Upper lobe of left lung (tissue), 6 donors: ENCODE measurements at places on chromosomes 6 and 20.
A peak's percentile ranks its signal among the peaks of the same experiment; 100 is the strongest.

DNA sequence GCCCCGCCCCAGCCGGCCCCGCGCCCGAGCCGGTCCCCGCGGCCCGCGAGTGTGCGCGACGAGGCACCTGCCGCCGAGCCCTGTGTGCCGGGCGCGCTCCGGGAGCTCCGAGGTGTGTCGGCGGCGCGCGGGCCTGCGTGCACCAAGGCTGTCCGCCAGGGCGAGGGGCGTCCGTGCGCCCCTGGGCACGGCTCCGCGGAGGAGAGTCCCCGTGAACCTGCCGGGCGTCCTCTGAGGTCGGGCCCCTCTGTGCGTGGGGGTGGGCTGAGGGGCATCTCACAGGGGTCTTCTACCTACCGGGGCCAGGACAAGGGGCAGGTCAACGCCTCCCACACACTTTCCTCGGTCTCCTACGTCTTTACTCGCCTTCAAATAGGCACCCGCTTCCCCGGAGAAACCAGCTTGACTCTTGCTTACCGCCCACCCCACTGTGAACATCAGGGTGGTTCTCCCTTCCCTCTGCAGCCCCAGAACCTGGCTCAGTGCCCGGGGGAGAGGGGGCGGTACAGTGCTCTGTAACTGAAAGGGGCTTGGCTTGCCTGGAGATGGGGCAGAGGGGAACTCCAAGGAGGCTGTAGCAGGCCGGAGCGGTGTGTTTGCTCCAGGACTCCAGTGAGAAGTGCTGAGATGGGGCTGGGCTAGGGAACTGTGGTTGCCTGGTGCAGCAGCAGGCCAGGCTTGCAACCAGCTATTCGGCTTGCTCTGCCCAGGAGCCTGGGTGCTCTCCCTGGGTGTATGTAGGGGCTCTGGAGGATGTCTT, at the start of gene SAMD10:
Gene SAMD10, minus strand, starts transcription at position 86 of the 760 bp plus-strand sequence. CDS start 175 bp downstream, outside the sequence.
- peak; percentile 92 for DNase-seq

DNA sequence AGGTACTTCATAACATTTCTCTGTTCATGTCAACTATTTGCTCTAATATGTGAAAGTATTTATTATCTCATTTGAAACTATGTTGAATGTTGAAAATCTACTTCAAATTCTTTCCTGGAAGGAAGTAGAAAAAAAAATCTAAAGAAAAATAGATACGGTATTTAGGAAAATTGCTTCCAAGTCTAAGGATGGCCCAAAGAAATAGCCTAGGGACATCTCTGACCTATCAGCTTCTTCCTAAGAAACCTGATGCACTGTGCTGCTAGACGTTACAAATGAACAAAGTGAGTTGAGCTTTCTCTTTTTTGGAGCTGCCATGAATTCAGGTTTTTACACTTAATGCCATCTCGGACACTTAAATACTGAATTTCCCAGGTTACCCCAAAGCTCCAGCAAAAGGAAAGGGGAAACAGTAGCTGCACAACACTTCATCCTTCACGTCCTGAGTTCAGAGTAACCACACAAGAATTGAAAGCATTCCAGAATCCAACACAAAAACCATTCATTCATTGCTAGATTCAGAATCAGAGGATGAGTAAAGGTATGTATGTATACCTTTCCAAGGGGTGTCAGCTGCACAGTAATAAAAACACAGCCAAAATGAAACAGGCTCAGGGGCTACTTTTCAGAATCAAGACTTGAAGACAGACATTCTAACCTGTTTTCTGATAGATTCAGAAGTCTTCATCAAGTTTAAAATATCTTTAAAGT, 7.9 kb downstream of the RMND1 start:
- DNase-seq = no peak

GRCh38 chr6:129280749-129281148, 397.8 kb downstream of the LAMA2 start:
- no peak for DNase-seq

DNA sequence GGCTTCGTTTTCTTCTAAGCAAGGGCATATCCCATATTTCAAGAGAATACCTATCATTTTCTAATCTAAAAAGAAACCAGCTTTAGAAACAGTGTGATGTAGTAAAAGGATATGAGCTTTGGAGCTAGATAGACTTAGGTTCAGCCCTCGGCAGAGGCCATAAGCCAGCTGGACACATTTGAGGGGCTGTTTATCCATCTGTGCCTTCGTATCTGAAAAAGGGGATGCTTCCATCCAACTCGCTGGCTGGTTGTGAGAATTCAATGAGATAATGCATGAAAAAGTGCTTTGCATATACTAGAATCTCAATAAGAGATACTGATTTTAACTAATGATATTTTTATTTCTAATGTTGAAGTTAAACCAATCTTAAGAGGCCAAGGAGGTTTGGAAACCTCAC, 58.0 kb downstream of the PRL start:
- DNase-seq = no peak

GRCh38 chr6:15254070-15254975, 8.5 kb downstream of the JARID2 start:
- no peak for DNase-seq

- DNase-seq = no peak
These were observed 374.1 kb upstream of the SULF2 start for GRCh38 chr20:48159145-48160008.

GRCh38 chr6:43915986-43916923, 146.2 kb downstream of the VEGFA start:
- no peak for DNase-seq

DNA sequence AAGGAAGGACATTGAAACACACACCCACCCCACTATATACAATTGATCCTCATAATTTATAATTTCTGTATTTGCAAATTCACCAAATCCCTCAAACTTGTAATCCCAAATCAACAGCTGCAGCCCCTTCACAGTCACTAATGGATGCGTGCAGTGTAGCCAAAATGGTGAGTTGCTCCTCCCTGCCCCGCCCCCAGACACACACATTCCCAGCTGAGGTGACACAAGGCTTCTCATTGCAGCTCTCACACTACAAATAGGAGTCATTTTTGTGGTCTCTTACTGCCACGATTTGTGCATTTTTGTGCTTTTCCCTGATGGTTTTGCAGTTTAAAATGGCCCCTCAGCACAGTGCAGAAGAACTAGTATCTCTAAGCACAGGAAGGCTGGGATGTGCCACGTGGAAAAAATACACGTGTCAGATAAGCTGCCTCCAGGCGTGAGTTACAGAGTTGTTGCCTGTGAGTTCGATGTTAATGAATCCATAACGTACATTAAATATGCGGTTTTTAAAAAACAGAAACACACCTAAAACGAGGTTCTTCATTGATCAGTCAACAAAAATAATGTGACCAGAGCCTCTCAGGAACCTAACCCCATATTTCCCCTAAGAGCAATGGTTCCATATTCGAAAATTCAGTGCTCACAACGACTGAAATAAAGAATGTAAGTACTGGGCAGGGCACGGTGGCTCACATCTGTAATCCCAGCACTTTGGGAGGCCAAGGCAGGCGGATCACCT, 8.2 kb downstream of the ATP9A start:
- no peak for DNase-seq

- DNase-seq = no peak
These were observed 1.7 kb upstream of the TREM2 start for GRCh38 chr6:41164551-41165120.

- peak; percentile 89 for DNase-seq
These were observed 76.6 kb downstream of the CEBPB start for GRCh38 chr20:50267041-50267865.

DNA sequence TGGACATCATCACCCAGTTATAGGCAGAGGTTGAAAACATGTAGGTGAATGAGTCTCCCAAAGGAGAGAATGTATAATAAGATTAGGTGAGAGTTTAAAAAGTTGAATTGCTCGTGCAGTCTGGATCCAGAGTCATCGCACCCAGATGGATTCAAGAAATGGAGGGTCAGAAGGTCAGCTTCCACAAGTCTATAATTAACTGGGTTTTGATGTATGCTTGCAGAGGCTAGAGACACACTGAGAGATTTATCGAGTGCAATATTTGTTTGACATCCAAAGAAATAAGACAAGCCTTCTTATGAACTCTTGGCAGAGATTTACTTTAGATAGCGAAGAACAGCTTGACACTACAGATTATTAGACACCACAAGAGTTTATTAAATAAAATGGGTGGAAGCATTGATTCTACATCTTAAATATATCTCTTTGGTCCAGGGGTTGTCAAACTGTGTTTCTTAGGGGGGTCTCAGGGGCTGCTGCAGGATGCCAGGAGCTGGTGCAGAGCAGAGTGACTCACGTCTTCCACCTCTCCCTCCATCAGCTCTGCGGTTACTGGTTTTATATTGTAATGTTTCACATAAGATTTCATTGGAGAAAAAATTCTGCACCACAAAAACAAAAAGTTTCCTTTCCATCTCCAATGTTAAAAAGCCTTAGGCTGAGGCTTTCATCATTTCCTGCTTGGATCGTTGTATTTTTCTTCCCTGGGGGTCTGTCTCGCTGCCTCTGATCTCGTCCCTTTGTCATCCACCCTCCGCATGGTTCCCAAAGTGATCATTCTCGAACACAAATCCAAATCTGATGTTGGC, 176.2 kb upstream of the AHI1 start:
- no peak for DNase-seq

- DNase-seq = no peak
These were observed 25.8 kb downstream of the HLA-C start for GRCh38 chr6:31246051-31246521.

DNA sequence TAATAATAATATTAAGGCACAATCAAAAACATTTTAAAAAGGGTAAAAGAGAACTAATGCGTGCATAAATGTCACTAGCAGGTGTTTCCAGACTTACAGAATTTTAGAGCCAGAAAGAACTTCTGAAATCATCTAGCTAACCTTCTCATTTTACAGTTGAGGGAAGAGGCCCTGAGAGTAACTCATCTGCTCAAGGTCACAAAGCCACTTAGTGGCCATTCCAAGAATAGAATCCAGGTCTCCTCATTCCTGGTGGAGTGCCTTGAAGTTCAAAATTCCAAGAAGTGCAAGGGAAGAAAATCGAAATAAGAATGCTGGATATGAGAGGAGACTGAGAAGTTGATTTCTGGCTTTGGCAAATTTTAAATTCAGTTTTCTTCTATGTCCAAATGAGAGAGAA, 3.2 kb upstream of the KIAA0408 start:
- DNase-seq = no peak

GRCh38 chr6:156686995-156687788, 90.0 kb upstream of the ARID1B start:
- DNase-seq = peak; percentile 98

GRCh38 chr6:28303570-28303969, 22.2 kb downstream of the PGBD1 start:
- DNase-seq = no peak

- no peak for DNase-seq
These were observed 12.1 kb downstream of the SS18L1 start for GRCh38 chr20:62155428-62156253.

GRCh38 chr20:16975682-16976081, 227.5 kb downstream of the OTOR start:
- peak; percentile 63 for DNase-seq

DNA sequence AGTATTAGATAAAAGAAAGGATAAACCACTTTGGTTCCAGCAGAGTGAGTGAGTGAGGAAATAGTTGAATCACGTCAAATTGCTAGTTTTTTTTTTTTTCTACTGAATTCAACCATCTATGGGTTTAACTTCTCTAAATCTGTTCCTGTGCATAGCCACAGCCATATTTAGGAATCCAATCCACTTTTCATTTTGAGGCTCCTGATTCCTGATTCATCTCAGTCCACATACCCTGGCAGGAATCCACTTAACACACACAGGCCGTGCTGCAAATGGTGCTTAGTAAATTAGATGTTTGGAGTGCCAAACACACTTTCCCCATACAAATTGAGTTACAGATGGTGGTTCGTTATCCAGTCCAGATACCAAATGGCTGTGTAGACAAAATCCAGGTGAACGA, 220.3 kb downstream of the ALDH8A1 start:
- DNase-seq = no peak

DNA sequence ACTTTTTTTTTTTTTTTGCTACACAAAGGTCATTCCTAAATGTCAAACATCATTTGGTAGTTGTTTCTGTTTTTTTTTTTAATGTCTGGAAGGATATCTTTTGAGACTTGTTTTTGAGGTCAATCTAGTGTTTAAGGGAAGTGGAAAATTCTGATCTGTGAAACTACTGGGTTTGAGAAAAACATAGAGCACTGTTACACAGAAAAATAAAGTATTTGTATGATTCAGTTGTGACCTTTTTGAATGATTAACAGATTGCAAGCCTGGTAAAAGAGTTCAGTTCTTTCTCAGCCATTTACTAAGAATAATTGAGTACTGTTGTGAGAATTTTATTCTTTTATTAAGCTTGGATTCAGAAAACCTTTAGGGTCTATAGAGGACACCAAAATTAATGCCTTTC, 276.7 kb downstream of the ADGRB3 start:
- DNase-seq = no peak

GRCh38 chr6:32406857-32407256, at the start of gene BTNL2:
Gene BTNL2, minus strand, starts transcription at chr6:32407181. Its CDS starts 58 bp downstream, at chr6:32407123.
- DNase-seq = no peak

DNA sequence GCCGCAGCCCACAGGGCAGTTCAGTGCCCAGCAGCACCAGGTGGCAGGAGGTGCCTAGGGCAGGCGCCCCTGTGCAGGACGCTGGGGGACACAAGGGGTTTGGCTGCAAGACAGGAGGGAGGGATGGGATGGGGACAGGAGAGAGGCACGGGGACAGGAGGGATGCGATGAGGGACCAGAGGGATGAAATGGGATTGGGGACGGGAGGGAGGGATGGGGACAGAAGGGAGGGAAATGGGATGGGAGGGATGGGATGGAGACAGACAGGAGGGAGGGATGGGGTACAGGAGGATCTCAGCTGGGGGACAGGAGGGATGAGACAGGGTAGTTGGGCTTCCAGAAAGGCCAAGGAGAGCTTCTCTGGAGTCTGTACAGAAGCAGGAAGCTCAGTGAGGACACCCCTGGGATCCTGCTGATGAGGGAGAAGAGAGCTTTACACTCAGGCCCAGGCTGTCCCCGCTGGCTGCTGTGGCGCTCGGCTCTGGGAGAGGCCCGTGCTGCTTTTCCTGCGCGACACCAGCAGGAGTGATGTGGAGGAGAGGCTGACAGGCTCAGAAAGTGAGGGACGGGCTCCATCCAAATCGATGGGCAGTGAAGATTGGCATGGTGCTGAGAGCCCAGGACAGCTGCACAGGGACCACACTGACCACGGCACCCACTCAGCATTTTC, 400.8 kb downstream of the SMOC2 start:
- DNase-seq = no peak

- no peak for DNase-seq
These were observed 439 bp upstream of the F13A1 start for GRCh38 chr6:6320901-6321300.

GRCh38 chr20:64009811-64010387, 26.1 kb upstream of the C20orf204 start:
- DNase-seq = no peak

GRCh38 chr20:41095110-41095969, 42.0 kb upstream of the PLCG1 start:
- peak; percentile 65 for DNase-seq

DNA sequence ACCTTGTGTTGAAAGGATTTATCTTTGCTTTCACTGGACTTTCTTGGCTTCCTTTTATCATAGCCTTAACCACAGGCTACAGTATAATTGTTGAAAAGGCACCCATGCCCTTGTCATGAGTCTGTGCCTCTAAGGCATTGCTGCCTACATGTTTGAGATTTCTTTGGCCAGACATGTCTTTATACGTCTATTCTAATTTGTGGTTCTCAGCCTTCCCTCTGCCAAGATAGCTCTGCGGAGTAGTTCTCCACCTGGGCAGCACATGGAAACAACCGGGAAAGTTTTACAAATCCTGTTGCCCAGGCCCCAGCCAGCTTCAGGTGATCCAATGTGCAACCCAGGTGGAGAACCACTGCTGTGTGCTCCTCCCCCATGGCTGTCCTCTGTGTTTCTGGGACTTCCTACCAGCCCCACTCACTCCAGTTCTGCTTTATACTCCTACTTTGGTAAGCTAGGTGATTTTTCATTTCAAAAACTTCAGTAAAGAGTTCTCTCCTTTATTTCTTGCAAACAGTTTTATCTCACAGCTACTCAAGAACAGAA, 159.6 kb upstream of the MYLIP start:
- DNase-seq = no peak
